ENCODE measurements at places on chromosomes 11 and 22.

DNA sequence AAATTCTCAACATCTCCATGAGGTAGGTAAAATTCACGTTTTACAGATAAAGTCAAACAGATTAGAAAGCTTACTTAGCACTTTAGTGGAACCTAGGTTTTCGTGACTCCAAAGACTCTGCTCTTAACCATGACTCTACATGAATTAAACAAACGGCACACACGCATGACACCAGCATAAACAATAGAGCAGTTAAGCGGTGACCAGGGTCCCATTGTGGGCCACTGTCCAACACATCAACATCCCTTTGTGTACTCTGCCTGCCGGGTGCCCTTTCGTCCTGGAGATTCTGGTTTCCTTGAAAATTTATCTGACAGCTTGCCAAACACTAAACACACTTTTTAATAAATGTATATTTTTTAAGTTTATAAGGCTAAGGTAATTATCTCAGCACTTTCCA is 941.7 kb downstream of the OPCML start:
- DNase-seq = no peak

- DNase-seq = no peak
Measured at GRCh38 chr11:11113626-11114025, 239.4 kb downstream of the CSNK2A3 start.

GRCh38 chr22:42468841-42469240 is 36.6 kb upstream of the NFAM1 start:
- DNase-seq = no peak

GRCh38 chr11:55942785-55943392 is 6.7 kb upstream of the OR5I1 start:
- DNase-seq = peak; percentile 62

DNA sequence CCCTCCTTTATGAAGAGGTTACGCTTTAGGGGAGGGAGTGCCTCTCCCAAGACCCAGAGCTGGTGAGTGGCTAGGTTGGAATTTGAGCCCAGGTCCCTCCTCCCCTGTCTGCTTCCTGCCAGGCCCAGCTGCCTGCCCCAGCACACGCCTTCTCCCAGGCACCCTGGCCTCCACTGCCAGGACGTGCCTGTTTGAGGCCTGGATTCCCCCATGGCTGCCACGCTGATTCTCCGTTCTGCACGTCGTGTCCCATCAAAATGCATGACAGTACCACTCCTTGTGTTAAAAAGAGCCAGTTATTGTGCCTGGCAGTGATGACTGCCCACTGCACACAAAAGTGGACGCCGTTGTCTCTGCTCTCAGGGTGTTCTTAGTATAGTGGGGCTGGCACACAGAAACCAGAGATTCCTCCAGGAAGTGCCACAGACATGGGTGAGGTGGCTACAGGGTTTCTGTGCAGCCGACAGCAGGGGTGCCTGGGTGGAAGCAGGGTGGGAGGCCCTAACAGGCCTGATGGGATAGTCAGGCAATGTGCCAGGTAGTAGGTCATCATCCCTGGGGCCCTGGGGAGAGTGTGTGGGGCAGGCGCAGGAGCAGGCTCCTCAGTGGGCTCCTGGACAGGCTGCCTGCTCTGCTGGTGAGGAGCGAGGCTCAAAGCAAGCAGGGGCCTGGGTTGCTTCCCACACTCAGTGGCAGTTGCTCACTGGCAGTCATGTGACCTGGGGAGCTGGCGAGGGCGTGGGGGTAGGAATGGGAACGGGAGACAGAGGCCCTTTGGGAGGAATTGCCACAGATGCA is 24.2 kb downstream of the MED15 start:
- DNase-seq = peak; percentile 46

DNA sequence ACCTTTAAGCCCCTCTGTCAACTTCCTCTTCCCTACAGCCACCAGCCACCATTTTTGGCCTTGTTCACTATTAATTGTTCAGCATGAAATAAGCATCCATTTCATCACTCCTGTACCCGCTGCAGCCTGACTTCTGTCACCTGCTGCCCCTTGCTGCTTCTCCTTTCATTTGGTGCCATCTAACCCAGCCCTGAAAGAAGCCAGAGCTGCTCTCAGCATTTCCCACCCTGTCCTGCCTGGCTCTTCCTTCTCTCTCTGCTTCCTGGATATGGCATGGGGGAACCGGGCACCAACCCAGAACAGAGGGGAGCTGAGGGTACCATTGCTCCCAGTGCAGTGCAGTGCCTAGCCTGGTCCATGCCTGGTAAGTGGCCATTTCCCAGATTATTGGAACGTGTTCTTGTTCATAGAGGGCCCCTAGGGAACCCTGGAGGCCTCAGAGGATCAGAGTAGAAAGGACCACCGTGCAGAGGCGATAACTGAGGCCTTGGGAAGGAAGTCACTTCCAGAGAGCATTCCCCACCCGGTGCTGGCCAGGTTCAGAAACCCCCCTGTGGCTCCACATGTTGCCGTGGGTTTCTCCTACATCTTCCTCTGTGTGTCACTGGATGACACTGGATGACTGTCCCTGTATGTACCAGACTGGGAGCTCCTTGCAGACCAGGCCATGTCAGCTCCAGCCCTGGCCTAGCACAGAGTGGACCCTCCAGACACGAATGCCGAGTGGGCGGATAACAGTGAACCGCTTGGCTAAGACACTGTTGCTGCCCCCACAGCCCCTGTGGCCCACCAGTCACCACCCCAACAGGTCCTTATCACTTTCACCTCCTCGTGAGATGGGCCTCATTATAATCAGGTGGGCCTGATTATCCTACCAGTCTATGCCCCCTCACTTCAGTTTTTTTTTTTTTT is 4.7 kb downstream of the YDJC start:
- DNase-seq = no peak

DNA sequence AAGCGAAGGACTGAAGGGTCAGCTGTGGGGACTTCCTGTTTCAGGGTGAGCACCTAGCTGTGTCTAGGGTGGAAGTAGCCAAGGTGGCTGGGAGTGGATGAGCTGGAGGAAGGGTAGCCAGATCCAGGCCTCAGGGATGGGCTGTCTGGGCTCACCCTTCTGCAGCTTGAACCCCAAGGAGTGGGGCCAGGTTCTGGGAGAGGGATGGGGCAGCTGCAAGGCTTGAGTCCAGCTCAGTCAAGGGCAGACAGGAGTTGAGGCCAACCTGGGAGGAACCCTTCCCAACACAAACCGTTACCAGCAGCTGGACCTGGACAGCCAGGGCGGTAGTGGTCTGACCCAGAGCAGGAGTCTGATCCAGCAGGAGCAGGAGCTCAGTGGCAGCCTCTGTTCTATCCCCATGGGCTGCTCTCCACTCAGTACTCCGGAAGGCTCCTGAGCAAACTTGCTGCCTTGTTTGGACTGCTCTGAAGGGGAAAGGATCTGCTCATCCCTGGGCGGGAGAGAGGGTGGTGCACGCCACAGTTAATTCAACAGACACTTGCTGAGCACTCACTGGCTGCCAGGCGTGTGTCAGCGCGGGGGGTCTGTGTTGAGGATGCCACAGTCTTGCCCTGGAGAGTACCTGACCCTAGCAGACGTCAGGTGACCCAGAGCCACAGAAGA is 53.8 kb upstream of the THY1 start:
- no peak for DNase-seq

DNA sequence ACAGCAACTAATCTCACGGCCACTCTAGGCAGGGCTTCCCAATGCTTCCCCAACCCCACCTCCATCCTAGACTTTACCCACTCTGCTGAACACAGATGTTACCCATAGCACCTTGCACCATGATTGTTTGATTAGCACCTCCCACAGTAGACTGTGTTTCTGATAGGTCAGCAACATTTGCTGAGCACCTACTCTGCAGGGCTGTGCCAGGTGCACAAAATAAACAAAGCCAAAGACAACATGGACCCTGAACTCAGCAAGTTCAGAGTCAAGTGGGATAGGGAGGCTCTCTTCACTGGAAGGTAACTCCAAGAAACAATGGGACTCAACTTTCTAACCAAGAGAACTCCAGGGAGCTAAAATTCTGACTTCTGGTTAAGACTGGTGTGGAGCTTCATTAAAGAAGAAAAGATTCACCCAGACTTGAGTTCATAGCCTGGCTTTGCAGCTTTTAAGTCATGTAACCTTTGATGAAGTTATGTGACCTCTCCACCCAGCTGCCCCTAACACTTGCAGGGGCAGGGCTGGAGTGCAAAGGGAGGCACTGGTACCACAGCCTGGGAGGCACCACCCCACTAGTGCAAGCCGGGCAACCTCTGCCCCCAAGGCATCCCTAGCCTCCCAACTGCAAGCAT is 6.7 kb upstream of the RTN4RL2 start:
- no peak for DNase-seq

- no peak for DNase-seq
Measured at GRCh38 chr11:119625206-119625978, 103.6 kb downstream of the NECTIN1 start.

DNA sequence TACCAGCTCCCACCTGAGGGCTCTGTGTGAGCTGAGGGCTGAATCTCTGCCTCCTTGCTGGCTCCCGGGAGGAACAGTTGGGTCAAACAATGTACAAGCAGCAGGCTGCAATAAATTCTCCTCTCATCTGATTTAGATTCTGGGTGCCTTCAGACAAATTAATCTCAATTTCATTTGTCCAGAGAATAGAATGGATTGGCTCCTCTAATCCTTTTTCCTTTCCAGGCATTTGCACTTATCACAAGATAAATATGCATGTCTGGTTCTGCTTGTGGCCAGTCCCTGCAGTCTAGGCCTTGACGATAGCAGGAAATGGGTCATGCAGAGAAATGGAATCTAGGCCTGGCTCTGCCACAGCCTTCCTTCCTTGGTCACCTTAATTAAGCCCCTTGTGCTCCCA is 28.7 kb downstream of the UPB1 start:
- DNase-seq = no peak

DNA sequence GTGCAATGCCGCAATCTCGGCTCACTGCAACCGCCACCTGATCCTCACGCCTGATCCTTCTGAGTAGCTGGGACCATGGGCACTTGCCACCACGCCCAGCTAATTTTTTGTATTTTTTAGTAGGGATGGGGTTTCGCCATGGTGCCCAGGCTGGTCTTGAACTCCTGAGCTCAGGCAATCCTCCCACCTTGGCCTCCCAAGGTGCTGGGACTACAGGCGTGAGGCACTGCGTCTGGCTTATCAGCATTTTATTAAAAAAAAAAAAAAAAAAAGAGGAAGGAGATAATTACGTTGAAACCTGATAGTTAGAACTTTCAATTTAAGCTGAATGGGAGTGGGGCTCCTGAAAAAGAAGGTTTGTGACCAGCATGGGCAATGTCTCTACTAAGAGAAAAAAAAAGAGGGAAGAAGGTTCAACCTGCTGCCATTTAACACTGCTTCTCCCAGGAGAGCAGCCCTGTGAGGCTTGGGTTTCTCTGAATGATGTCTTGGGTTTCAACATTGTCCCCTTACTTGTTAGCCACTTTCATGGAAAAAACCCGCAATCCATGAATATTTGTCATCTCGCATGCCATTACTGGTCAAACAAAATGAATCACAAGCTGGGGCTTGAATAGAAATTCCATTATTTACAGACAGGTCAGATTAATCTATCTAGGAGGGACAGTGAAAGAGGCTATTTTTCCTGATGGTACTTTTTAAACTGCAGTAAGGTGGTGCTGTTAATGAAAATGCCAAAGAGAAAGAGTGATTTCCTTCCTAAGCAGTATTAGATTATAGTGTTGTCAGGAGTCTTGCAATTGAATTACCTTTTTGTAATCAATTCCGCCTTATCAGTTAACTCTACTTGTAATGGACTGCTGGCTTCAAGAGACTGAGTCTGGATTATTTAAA is 72.5 kb downstream of the PACS1 start:
- DNase-seq = no peak

DNA sequence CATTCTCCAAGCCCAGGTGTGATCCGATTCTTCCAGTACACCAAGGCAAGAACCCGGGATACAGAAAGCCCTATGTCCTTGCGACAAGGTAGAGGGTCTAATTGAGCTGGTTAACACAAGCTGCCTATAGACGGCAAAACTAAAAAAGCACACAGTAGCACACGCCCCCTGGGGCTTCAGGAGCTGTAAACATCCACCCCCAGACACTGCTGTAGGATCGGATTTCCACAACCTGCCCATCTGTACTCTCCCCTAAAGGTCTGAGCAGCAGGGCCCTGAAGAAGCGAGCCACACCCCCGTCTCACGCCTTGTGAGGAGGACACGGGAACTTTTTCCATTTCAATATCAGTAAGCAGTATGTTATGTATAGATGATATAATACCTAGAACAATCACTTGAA is 624.7 kb downstream of the BUD13 start:
- DNase-seq = no peak

- no peak for DNase-seq
Measured at GRCh38 chr11:120381401-120381800, 45.2 kb downstream of the ARHGEF12 start.

GRCh38 chr11:26144911-26145310 is 187.0 kb upstream of the ANO3 start:
- DNase-seq = no peak

GRCh38 chr22:45227645-45228400 is 12.9 kb downstream of the KIAA0930 start:
- peak; percentile 38 for DNase-seq

DNA sequence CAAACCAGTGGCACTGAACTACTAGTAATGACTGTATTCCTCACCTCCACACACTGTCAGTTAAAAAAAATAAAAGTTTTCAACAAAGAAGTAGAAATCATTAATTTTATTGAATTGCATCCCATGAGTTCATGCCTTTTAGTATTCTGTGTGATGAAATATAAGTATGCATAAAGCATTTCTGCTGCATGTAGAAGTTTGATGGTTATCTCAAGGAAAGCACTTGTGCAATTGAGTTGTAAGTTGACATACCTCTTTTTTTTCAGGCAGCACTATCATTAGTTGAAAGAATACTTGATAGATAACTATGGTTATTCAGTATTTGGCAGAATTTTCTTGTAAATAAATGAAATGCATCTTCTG is 104.4 kb downstream of the STIM1 start:
- DNase-seq = no peak

DNA sequence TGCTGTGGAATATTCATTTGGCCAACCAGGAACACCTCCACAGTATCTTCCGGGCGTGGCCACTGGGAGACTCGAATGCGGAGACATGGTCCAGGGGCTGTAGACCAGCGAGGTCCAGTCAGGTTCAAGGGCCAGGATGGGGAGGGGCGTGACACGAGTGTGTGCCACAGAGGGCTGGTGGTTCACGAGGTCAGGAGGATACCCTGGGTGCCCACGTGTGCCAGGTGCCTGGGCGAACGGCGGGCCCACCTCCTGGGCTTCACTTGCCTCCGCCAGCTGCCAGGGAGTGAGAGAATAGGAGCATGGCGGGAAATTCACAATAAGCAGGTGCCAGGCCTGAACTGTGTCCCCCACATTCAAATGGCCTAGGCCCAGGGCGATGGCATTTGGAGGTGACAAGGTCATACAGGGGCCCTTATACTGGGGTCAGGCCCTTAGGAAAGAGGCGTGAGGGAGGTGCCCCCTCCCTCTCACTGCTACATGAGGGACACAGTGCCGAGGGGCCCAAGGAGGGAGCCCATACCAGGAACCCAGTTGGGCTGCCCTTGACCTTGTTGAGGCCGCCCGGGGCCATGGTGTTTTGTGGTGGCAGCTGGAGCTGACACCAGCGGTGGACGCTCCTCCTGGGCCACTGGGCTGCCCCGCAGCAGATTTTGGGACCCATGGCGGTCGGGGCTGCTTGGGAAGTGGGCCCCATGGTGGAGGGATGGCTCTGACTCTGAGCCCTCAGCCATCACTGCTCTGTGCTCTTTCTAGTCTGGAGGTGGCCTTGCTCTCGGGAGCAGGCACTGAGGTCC is 1268.9 kb downstream of the BRD1 start:
- DNase-seq = no peak
